A172 (cell line): ENCODE measurements at places on chromosomes 4 and X. TPM values are rescaled to one million over a fixed set of nuclear protein-coding genes. Genes with fewer than 3 reads are reported as not detected.

DNA sequence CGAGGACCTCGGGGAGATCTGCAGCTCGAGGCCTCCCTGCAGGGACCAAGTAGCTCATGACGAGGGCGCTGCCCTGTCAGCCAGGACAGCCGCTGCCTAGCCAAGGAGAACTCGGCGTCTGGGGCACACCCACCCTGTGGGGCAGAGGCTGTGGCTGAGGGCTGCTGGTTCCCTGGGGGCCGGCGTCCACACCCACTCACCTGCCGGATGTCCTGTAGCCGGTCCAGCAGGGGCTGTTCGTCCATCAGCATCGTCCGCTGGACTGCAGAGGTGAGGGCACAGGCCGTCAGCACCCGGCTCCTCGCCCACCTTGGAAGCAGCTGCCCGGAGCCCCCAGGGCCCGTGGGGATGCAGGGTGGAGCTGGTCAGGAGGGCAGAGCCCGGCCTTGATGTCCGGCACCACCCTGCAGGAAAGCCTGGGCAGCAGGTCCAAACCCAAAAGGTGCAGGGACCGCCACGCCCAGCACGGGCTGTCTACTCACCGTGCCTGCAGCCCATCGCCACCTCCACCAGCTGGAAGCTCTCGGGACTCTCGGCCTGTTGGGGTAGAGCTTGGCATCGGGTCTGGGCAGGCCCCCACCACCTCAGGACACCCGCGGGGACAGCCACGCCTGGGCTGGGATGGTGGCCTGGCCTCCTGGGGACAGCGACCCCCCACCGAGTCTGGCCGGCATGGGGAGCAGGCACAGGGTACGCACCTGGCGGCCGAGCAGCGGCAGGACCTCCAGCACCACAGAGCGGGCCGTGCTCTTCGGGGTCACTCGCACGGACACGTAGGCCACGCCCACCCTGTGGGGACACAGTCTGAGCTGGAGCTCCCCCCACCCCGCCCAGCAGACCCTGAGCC, 6.9 kb downstream of the DGKQ start:
- no peak for DNase-seq

The WDR17 gene
- total RNA-seq: 2.5 and 3.3 TPM in 2 replicates

GRCh38 chr4:173046818-173047217, 121.8 kb upstream of the GALNT7 start:
- peak; percentile 14 for DNase-seq

The NDNF gene
- total RNA-seq: 0.14 and 0.29 TPM in 2 replicates

- peak; percentile 68 for DNase-seq
These were observed 39.1 kb downstream of the HAND2 start for GRCh38 chr4:173490817-173491528.

The ARR3 gene
- not detected in 2 replicates for total RNA-seq

GRCh38 chr4:64882311-64883086, 473.2 kb upstream of the TECRL start:
- no peak for DNase-seq

- DNase-seq: no peak
These were observed 51.7 kb upstream of the GPM6B start for GRCh38 chrX:13868591-13868990.

The F8 gene
- total RNA-seq: 18.4 and 19.9 TPM in 2 replicates

GRCh38 chrX:46180258-46180687, 364.9 kb downstream of the ZNF674 start:
- peak; percentile 93 for DNase-seq

The COX7B gene
- total RNA-seq: 721 and 828 TPM in 2 replicates

GRCh38 chrX:153635788-153636668, 11.0 kb upstream of the DUSP9 start:
- peak; percentile 37 for DNase-seq

DNA sequence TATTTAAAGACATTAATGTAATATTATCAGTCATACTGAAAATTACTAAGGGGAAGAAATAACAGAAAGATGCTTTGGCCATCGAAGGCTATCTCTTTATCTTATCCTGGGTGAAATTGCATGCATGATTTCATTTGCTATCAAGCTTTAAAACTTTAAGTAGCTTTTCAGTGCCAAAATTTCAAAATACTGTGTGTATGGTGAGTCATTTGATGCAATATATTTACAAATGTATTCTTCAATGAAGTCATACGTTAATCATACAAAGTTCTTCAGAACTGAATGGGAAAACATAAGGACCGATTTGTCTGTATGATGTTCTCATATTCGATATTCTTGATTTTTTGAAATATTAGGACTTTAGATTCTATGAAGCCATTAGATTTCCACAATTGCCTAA, 1295.8 kb upstream of the AGA start:
- DNase-seq: no peak

GRCh38 chr4:110540982-110541451, 65.1 kb downstream of the ENPEP start:
- DNase-seq: peak; percentile 67

DNA sequence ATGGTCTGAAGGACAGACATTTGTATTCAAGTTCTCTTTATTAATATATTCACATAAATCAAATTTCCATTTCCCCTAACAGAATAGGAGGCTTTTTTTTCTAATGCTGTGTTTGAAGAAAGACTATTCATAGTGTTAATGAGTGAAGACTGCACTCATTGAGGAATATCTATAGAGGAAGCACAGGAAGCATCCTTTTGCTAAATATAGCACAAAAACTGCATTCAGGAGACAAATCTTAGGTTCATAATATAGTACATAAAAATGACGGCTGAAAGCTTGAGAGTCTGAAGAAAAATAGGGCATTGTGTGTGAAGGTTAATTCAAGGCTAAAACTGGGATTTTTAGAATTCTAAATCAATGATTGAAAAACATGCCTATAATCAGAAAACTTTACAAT, 50.4 kb upstream of the ANKRD50 start:
- DNase-seq: no peak

GRCh38 chr4:107734120-107734519, 14.1 kb upstream of the PAPSS1 start:
- no peak for DNase-seq

GRCh38 chr4:124890522-124890921, 178.0 kb upstream of the ANKRD50 start:
- no peak for DNase-seq

GRCh38 chr4:186920992-186921391, 197.3 kb upstream of the FAT1 start:
- no peak for DNase-seq

The MSX1 gene
- 6.0 and 9.9 TPM in 2 replicates for total RNA-seq

- peak; percentile 97 for DNase-seq
These were observed 9.5 kb downstream of the IDS start for GRCh38 chrX:149495573-149496071.

GRCh38 chrX:71393919-71394318, 27.8 kb downstream of the TAF1 start:
- no peak for DNase-seq

- no peak for DNase-seq
These were observed 27.3 kb downstream of the TMEM184C start for GRCh38 chr4:147644471-147644870.

DNA sequence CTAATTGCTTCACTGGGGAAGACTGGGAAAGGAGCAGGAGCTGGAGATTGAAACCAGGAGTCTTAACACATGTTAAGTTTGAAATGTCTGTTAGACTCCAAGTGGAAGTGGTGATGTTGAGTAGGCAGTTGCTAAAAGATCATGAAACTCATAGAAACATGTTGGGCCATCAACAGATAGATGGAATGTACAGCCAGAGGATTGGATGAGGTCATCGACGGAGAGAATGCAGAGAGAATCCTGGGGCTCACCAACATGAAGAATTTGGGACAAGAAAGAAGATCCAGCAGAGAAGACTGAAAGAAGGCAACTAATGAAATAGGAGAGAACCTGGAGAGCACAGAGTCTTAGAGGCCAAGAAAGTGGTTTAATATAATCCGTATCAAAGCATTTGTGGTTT, 19.4 kb upstream of the TSPAN5 start:
- DNase-seq: no peak

The MND1 gene
- 28.9 and 39.6 TPM in 2 replicates for total RNA-seq

GRCh38 chr4:128866269-128866668, 56.8 kb downstream of the JADE1 start:
- DNase-seq: no peak

DNA sequence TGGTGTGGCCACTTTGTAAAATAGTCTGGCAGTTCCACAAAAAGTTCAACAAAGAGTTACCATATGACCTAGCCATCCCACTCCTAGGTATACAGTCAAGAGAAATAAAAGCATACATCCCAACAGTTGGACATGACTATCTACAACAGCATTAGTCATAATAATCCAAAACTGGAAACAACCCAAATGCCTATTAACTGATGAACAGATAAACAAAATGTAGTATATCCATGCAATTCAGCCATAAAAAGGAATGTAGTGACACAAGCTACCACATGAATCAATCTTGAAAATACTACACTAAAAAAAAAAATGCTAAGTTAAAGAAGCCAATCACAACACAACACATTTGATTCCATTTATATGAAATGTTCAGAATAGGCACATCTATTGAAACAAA, 16.1 kb downstream of the MED14 start:
- DNase-seq: no peak

The ZAR1 gene
- not detected in 2 replicates for total RNA-seq

DNA sequence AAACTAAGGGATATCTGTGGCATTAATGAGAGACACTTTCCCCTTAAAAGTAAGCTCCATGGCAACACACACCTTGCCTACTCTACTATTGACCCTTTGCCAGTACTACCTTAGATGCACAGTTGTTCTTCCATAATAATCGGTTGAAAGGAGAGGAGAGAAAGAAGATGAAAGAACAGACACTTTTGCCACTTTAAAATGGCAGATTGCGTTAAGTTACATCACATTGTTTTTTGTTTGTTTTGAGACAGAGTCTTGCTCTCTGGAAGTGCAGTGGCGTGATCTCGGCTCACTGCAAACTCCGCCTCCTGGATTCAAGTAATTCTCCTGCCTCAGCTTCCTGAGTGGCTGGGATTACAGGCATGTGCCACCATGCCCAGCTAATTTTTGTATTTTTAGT, 239.8 kb downstream of the SCFD2 start:
- no peak for DNase-seq

DNA sequence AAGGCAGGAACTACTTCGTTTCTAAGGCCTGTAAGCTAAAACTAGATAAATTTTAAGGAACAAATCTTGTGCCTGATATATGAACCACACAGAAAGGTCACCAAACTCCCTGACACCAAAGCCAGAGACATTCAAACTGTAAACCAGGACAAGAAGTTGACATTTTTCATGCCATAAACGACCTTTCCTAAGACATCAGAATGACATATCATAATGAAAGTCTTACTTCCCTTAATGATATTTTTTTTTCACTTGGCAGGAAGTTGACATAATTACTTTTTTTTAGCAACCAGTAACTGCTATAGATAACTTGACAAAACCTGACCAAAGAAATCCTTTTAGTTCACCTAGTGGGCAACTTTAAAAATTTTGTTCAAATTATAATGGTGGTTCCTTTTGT, 231.5 kb upstream of the AGTR2 start:
- DNase-seq: no peak

DNA sequence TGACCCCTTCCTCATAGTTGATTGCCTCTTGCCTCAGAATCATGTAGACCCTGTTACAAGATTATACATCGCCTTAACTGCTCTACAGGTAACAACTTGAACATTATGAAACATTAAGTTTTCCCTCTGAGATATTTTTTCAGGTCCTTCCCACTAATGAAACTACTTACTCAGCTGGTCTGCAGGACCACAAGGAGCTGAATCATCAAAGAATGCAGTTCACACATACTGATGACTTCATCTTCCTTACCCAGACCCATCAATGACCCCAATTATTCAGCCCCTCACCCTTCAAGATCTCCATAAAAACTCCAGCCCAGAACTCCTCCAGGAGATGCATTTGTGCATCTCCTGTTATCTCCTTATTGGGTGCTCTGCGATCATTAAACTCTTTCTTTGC, 720.9 kb downstream of the RAPGEF2 start:
- DNase-seq: peak; percentile 75

- no peak for DNase-seq
These were observed 10.4 kb upstream of the SLC7A11 start for GRCh38 chr4:138252551-138252950.

- DNase-seq: no peak
These were observed 59.9 kb upstream of the PDGFRA start for GRCh38 chr4:54169176-54169575.

GRCh38 chr4:85500110-85500867, 25.3 kb downstream of the ARHGAP24 start:
- no peak for DNase-seq

- peak; percentile 33 for DNase-seq
These were observed 69.4 kb downstream of the EVC2 start for GRCh38 chr4:5638976-5639375.

The NUP62CL gene
- 1.4 and 3.8 TPM in 2 replicates for total RNA-seq
